Stimulated activated CD8-positive, alpha-beta memory T cell treated with anti-CD3 and anti-CD28 coated beads, Interleukin-7, amount 100 ng/mL, for 1 hour (primary cell): ENCODE measurements at places on chromosomes 3 and 15.

DNA sequence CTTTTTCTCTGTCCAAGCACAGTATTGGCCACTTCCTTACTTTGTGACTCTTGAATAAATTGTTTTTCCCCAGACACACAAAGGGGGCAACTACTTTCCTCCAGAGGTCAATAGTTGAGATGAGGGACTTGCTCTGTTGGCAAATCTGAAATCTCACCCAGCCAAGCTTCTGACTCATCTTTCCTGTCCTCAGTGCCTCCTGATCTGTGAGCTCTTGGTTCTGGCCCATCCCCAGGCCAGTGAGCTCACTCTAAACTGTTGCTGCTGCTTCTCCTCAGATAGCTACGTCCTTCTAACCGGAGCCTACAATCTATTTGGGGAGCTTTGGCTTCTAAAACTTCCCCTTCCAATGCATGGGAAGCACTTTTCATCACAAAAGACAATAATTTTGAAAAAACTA, 50.0 kb upstream of the NMD3 start:
- no peak for DNase-seq

DNA sequence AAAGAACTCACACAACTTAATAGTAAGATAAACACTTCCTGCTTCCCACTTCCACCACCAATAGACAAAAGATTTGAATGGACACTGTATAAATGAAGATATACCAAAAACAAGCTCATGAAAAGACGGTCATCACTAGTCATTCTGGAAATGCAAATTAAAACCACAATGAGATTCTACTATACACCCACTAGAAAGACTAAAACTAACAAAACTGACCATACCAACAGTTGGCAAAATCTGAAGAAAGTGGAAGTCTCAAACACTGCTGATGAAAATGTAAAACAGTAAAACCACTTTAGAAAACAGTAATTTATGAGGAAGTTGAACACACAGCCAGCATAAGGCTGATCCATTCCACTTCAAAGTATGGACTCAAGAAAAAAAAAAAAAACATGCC, 35.6 kb upstream of the CD96 start:
- no peak for DNase-seq

- DNase-seq: no peak
Observed at GRCh38 chr3:185605566-185605965, 19.5 kb downstream of the SENP2 start.

- DNase-seq: no peak
Observed at GRCh38 chr15:50055332-50055731, 63.7 kb downstream of the ATP8B4 start.

- no peak for DNase-seq
Observed at GRCh38 chr15:47460795-47461573, 256.3 kb upstream of the SEMA6D start.

DNA sequence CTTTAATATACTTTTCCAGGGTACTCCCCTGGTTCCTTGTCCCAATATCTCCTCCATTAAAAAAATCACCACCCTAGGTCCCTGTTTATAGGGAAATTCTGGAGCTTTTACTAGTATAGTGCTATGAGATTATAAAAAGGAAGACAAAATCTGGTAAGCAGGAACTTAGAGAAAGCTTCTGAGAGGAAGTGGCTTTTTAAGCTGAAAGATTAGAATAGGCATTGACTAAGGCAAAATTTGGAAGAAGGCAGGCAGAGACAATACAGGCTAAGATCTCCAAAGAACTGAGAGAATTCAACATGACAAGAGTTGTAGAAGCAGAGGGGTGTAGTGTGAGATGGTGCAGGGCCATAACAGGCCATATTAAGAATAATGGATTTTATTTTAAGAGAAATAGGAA, 25.8 kb downstream of the SGO1 start:
- no peak for DNase-seq

DNA sequence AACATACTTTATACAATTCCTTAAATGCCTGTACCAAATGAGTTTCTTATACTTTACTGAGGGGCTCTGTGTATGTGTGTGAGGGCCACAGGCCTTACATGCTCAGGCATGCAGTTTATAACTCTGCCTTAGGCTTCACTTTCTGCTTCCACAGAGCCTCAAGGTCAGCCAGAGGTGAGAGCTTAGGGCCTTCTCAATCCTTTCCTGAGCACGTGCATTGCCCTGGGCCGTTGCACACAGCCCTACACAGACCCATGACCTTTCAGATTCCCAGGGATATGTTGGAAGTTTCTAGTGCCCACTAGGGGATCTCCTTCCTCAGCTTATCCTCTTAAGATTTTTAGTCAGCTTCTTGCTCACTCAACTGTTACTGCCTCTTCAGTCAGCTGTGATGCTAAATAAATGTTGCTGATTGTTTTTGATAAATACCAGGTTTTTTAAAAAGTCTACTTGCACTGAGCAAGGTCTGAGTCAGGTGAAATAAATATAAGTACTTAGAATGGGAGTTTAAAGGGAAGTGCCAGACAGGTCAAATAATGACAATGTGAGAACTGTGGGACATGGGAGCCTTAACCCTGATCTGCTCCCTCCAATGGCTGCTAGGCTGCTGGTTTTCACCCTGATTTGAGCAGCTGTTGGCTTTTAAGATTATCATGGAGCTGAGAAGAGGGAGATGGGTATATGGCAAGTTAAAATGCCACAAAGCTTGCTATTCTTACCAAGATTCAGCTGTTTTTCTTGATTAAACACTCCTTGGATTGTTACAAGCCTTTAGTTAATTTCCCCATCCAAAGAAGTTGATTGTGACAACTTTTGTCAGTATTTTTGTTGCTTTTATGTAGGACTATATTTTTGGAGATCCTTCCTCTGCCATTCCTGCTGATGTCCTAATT, 169.5 kb downstream of the PLD1 start:
- no peak for DNase-seq

GRCh38 chr3:73474619-73475018, 150.1 kb downstream of the PDZRN3 start:
- DNase-seq: no peak
